ENCODE measurements at places on chromosomes 7 and 10. TPM values are rescaled to one million over a fixed set of nuclear protein-coding genes. Genes with fewer than 3 reads are reported as not detected.

PAX4 gene
- not detected for total RNA-seq

- no peaks in the 10 kb centered on the region for H3K36me3 ChIP-seq
- no peaks in the 10 kb centered on the region for H3K27me3 ChIP-seq
- no peak for DNase-seq
- H3K4me1 ChIP-seq = peaks cover 2% of the 10 kb centered on the region
- no peak overlapping the region for H3K4me3 ChIP-seq
- H3K27ac ChIP-seq = no peak overlapping the region
Observed at GRCh38 chr10:48556065-48556464, 48.8 kb downstream of the ARHGAP22 start.

DNA sequence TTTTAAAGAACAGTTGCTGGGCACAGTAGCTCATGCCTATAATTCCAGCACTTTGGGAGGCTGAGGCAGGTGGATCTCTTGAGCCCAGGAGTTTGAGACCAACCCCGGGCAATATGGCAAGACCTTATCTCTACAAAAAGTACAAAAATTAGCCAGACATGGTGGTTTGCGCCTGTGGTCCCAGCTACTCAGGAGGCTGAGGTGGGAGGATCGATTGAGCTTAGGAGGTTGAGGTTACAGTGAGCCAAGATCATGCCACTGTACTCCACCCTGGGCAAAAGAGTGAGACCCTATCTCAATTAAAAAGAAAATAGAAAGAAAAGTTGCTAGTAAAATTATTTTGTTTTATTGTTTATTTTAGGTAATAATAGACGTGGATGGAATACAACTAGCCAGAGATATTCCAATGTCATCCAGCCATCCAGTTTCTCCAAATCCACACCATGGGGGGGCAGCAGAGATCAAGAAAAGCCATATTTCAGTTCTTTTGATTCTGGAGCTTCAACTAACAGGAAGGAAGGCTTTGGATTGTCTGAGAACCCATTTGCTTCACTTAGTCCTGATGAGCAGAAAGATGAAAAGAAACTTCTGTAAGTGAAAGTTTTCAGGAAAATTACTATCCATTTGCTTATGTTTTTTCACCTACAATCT is 3.0 kb downstream of the NUP42 start:
- H3K27me3 ChIP-seq = no peaks in the 10 kb centered on the region
- no peak overlapping the region for H3K27ac ChIP-seq
- no peak overlapping the region for H3K4me3 ChIP-seq
- DNase-seq = no peak
- no peaks in the 10 kb centered on the region for H3K36me3 ChIP-seq

DNA sequence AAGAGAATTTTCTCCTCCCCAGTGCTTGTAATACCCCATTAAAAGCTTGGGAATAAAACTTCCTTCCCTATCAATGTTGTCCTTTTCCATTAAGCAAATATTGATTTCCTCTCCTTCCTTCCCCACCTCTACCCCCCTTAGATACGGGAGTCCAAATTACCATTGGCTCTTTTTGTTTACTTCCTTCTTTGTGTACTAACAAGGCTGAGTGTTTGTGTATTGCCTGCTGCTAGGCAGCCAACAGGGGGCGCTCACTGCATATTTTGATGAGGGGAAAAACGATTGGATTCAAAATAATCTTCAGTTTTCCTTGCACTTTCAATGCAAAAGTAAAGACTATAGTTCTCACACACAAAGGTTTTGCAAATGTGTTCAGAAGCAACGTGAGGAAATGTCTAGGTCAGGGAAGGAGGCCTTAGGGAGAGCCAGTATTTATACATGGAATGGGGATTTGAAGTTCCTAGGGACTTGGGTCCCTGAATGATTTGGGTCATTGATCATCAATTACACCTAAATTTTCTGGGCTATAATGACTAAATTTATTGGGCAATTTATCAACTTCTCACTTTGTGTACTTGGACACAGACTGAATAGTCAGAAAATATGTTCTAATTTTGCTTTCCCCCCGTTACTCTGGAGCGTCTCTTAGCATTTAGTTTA is 23.6 kb upstream of the VPS41 start:
- no peaks in the 10 kb centered on the region for H3K36me3 ChIP-seq
- no peaks in the 10 kb centered on the region for H3K27me3 ChIP-seq
- no peak overlapping the region for H3K4me3 ChIP-seq
- peak; percentile 59 for DNase-seq

GRCh38 chr7:44278451-44279161 is 46.8 kb downstream of the CAMK2B start:
- H3K36me3 ChIP-seq = no peaks in the 10 kb centered on the region
- no peaks in the 10 kb centered on the region for H3K4me1 ChIP-seq
- H3K27me3 ChIP-seq = no peaks in the 10 kb centered on the region
- peak; percentile 3 for DNase-seq
- H3K27ac ChIP-seq = no peak overlapping the region

GRCh38 chr7:68020102-68020501 is 1023.5 kb downstream of the TYW1 start:
- no peaks in the 10 kb centered on the region for H3K36me3 ChIP-seq
- no peak overlapping the region for H3K27ac ChIP-seq
- H3K4me1 ChIP-seq = no peaks in the 10 kb centered on the region
- H3K27me3 ChIP-seq = no peaks in the 10 kb centered on the region
- no peak for DNase-seq

DNA sequence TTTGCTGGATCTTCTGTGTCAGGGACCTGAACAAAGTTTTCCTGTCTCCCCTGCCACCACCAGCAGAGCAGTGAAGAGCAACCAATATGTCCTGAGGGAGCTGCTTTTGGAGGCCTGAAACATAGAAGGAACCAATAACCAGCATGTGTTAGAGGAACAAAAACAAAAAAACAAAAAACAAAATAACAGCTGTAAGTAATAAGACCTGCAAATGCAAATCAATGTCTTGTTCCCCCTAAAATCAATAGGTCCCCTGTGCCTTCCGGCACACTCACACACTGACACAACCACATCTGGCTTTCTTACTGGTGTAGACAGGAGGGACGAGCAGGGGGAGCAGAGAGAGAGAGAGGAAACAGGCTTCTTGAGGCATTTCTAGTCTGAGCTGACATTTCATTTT is 94.1 kb downstream of the NRG3 start:
- H3K27me3 ChIP-seq = no peaks in the 10 kb centered on the region
- DNase-seq = no peak
- no peaks in the 10 kb centered on the region for H3K4me1 ChIP-seq
- H3K27ac ChIP-seq = no peak overlapping the region

INMT gene
- total RNA-seq = 153 TPM

SKAP2 gene
- total RNA-seq = 17.1 TPM

Measured in ovary (tissue), 10 donors.